ENCODE measurements at places on chromosomes 1 and 21. TPM values are rescaled to one million over a fixed set of nuclear protein-coding genes. Genes with fewer than 3 reads are reported as not detected.

DNA sequence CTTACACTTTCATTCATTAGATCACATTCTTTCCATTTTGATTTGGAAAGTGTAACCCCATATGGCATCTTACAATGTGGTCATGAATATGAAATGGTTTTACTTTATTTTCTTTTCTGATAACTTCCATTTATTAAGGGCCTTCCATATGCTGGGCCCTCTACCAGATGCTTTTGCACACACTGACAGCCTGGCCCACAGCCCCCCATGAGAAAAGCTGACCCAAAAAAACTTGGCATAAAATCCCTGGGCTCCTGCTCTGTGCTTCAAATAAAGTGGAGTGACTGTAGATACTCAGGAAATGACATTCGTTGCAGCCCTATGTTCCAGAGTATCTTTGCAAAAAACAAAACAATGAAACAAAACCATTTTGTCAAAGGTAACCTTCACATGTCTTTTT lies 48.8 kb downstream of the PRDX6 start:
- no peak for DNase-seq

- no peak for DNase-seq
These were observed 12.9 kb upstream of the IL19 start for GRCh38 chr1:206757524-206758266.

DNA sequence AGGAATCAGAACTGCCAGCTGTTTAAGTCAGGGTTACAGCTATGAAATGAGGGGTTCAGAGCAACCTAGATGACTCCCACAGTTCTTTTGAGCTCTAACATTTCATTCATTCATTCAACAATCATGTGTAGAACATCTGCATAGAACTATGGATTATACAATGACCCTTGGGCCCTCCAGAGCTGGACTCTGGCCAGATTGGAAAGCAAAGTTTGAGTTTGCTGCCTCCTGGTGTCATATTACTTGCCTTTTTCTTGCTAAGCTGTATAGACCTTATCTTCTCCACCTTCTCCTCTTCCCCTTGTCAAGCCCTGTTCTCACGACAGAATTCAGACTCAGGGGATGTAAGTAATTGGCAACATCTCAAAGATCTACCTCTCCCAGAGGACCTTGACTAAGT lies 4.0 kb downstream of the CASQ2 start:
- no peak for DNase-seq

DNA sequence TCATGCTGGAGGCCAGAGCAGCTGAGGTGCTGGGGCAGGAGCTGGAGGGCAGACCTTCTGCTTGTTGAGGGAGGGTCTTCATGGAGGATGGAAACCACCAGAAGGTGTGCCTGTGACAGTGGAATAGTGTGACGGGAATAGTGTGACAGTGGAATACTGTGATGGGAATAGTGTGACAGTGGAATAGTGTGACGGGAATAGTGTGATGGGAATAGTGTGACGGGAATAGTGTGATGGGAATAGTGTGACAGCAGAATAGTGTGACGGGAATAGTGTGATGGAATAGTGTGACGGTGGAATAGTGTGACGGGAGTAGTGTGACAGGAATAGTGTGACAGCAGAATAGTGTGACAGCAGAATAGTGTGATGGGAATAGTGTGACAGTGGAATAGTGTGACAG lies 325.1 kb downstream of the HHAT start:
- no peak for DNase-seq

DNA sequence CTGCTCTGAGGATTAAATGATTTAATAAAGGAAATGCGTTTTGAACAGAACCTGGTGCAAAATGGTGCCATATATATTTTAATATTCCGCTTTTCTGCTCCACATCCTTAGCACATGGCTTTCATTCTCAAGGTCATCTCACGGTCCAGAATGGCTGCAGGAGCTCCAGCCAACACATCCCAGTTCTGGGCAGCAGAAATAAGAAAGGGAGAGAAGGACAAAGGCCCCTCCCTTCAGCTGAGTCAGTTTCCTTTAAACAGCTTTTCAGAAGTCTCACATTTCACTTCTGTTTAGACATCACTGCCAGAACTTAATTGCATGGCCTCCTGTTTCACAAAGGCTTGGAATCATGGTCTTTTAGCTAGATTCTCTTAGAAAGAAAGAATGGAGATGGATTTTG lies 75.2 kb upstream of the LRRN2 start:
- DNase-seq = no peak

DNA sequence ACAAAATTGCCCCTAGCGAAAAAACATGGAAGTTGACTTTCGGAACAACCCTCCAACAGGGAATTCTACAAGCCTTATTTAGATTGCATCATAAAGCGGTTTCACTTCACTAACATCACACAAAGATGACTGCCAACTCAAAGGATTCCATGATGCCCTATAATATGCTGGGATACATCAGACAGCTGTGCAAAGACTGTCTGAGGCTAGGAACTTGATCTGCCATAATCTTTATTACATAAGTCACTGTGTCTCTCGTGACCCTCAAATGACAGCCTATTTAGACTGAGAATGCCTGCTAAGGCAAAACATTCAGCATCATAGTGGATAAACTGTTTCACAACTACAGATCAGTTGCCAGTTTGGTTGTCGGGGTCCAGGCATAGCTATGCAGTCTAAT lies 23.8 kb downstream of the FH start:
- no peak for DNase-seq

GRCh38 chr1:240474133-240474614 lies 137.8 kb downstream of the GREM2 start:
- no peak for DNase-seq

DNA sequence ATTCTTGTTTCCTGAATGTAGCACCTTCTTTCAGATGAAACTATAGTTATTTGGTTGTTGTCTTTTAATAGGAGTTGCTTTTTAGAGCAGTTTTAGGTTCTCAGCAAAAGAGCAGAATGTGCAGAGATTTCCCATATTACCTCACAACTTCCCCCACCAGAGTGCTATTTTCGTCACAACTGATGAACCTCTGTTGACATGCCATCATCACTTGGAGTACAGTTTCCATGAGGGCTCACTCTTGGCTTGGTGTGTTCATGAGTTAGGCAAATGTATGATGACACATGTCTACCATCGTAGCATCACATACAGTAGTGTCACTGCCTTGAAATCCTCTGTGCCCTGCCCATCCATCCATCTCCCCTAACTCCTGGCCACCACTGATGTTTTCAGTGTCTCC lies 3.7 kb downstream of the IBA57 start:
- DNase-seq = no peak

DNA sequence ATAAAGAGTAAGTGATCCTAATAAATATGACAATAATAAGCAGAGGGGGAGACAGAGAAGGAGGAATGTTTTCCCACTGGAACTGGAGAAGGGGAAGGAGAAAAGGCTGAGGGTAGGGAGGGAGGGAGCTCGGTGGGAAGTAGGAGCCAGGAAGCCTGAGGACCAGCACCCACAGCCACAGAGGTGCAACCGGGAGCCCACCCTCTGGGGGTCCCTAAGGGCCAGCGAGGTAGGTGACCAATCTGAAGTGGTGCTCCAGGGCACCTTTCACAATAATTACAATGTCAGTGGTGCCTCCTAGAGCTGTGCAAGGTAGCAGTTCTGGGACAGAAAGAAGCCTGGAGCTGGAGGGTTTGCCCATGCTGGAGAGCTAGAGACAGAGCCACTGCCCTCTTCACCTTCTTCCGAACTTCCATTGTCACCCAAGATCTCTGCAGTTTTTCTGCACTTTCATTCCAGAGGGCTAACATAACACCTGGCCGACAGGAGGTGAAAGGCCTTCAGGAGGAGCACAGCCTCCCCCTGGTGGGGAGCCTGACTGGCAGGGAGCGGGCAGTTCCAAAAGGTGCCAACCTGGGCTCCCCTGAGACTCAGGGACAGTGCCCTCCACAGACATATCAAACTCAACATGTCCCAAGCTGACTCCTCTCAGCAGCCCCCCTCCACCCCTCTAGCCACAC lies 4.1 kb upstream of the AHCYL1 start:
- no peak for DNase-seq

- no peak for DNase-seq
These were observed 80.8 kb downstream of the MATN1 start for GRCh38 chr1:30642391-30643120.

DNA sequence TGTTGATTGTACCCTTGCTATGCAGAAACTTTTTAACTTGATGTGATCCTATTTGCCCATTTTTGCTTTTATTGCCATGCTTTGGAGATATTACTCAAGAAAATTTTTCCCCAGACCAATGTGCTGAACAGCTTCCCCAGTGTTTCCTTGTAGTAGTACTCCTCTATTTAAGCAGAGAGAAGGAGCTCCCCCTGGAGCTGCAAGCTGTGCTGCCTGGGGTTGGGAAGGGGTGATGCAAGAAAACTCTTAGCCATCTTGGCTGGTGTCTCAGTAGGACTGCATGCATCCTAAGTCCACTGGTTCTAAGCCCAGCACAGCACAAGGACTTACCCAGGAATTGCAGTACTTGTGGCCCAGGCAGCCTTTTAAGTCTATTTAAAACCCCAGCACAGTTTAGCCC lies 121.6 kb downstream of the NTMT2 start:
- DNase-seq = no peak

DNA sequence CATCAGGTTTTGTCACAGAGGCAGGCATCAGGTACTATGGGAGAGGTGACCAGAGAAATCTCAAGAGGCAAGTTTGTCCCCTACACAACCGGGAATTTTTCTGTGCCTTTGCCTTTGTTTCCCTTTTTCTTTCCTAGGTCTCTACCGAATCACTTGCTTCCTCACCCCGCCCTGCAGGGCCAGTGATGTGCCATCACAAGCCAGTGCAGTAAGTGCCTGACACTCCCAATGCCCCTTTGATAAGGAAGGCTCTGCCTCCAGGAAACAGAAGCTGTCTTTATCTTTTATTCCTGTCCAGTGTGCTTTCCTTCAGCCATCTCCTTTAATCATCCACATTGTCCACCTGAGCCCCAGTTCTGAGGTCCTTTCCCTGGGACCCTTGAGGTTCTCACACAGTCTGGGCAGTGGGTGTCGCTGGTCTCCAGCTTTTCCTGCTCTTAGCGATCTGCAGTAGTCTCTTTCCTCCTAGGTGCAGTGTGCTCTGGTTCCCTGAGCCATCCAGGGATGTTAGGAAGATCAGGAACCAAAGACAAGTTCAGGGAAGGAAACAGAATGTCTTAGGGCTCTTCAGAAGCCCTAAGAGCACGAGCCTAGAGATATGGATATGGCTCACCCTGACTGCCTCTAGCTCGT lies 36.6 kb downstream of the GJA5 start:
- no peak for DNase-seq

GRCh38 chr1:221945669-221946068 lies 203.8 kb upstream of the DUSP10 start:
- no peak for DNase-seq

GRCh38 chr1:231879296-231879695 lies 252.7 kb downstream of the DISC1 start:
- no peak for DNase-seq

DNA sequence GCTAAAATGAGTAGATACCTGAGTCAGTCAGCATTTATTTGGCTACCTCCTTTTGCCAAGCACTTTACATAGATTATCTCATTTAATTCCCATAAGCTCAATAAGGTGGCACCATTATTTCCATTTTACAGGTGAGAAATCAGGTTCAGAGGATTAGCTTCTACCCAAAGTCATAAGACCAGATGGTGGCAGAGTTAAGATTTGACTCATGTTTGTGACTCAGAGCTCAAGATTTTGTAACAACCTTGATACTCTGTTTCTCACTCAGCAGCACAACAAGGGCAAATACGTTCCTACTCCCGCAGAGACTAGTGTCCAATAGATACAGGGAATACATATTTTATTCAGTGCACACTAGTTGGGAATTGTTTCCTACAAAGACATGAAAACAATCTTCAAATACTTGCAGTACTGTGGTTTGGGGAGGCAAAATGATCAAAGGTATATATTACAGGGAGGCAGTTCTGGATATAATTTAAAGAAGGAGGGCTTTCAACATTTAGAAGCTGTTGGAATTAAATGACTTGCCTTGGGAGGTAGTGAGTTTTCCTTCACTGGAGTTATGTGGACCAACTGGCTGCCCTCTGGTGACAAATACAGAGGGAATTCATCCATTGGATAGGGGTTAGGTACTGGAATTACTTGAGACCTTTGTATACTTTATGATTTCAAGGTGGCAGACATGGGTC lies 3.6 kb downstream of the LEPR start:
- no peak for DNase-seq

GRCh38 chr1:220956501-220957232 lies 77.4 kb downstream of the HLX start:
- no peak for DNase-seq

DNA sequence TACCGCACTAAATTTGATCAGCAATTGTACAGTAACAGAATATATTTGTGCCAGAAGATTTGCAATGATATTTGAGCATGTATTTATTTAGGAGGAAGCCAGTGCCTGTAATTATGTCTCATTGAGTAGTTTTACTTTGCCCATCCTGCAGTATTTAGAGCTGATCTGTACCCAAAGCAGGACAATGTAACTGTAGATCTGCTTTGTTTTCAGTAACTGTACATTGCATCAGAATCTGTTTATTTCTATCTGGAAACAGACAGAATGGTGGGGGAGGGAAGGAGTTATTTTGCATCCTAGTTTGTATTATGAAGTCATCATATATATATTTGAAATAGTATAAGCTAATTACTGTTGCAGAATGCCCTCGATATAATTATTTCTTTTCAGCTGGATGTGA lies 36.2 kb upstream of the LRRC8C start:
- no peak for DNase-seq

DNA sequence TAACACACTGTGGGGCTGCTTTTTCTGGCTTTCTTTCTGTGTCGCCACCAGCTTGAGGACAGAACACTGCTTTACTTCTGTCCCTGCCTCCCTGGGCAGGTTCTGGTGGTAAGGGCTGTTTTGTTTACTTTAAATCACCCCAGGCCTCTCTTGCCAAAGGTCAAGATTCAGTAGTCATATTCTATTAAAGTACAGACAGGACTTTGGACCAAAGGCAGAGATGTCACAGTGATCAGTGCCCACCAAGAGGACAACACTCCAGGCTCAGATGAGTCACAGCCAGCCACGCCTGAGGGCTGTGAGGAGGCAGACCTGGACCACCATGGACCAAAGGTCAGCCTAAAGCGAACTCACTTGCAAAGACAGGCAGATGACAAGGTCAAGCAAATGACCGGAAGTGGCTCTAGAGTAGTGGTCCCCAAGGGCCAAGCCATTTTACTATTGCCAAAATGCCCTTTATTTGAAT lies 200.0 kb downstream of the RHOU start:
- DNase-seq = no peak

GRCh38 chr1:180116964-180117763 lies 37.5 kb upstream of the QSOX1 start:
- no peak for DNase-seq

Gene MECR
- total RNA-seq = 35.4 TPM

Gene ETNK2
- total RNA-seq = 5.3 TPM

Gene SLC45A1
- total RNA-seq = 2.5 TPM

Gene FAAP20
- 43.9 TPM for total RNA-seq
